Activated naive CD4-positive, alpha-beta T cell treated with anti-CD3 and anti-CD28 coated beads for 36 hours (primary cell): ENCODE measurements at places on chromosomes 7 and 10.

GRCh38 chr10:74771054-74771453, 55.3 kb upstream of the KAT6B start:
- no peak for DNase-seq

DNA sequence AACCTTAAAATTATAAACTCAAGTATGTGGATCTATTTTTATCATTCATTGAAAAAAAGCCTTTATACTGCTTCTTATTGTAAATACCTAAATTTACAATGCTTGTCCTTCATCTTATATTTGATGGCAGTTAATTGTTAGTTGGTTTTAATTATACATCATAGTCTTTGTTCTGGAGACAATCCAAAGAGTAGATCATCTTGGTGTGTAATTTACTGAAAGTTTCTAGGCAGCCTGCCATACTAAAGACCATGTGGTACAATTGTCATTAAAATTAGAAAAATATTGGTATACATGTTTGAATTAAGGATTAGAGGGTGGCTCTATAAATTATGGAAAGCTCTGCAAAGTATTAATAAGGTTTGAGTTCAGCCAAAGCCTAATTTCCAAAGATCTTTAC, 231.4 kb downstream of the KCND2 start:
- DNase-seq = no peak

- no peak for DNase-seq
These were observed 79.9 kb downstream of the GLI3 start for GRCh38 chr7:42156967-42157721.

DNA sequence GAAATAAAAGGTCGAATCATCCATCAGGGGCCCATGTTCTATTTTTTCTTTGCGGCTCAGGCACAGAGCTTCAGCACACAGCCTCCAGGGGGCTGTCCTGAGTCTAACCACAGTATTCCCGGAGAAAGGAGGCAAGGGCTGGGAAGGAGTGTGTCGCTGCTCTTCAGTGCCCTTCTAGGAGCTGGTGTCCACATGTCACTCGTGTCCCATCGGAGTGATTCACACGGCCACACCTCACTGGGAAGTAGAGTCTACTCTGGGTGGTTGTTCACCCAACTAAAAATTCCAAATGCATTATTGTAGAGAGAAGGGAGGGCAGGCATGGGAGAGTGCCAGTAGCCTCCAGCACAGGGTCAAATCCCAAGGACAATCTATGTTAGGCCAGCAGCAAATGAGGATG, 114.8 kb upstream of the LANCL2 start:
- no peak for DNase-seq
